Erythroblast (primary cell): ENCODE measurements at places on chromosomes 11 and 22.

DNA sequence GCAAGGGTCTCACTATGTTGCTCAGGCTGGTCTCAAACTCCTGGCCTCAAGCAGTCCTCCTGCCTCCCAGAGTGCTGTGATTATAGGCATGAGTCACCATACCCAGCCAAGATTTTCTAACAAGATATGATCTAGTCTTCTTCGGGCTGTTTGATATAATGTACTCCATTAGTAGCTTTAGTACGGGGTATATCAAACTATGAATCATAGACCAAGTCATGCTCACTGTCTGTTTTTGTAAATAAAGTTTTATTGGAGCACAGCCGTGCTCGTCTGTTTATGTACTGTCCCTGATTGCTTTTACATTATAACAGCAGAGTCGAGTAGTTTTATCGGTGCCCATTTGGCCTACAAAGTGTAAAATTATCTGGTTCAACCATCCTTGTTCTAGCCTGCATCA lies 43.9 kb upstream of the GRIK4 start:
- no peak for DNase-seq

DNA sequence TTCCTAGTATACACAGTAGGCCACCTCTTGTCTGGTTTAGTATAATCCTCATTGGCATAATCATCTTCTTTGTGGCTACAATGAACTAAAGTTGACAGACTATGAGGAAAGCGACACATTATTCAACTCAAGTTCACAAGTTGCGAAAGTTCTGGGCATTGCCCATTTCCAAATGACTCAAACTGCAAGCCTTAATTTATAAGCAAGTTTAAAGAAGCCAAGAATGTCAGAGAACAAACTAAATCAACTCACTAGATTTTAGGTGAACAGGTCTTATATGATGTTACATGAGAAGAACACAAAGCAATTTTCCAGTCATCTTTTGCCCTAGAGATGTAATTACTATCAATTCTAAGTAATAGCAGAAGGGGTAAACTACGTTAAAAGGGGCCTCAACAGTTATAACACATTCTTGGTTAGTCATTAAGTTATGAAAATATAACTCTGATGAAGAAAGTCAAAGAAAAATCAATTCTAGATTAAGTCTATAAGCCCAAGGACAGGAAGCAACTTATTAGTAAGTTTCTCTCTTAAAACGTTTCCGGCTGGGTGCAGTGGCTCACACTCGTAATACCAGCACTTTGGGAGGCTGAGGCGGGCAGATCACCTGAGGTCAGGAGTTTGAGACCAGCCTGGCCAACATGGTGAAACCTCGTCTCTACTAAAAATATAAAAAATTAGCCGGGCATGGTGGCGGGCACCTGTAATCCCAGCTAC lies 21.5 kb downstream of the PICALM start:
- DNase-seq, result no peak

DNA sequence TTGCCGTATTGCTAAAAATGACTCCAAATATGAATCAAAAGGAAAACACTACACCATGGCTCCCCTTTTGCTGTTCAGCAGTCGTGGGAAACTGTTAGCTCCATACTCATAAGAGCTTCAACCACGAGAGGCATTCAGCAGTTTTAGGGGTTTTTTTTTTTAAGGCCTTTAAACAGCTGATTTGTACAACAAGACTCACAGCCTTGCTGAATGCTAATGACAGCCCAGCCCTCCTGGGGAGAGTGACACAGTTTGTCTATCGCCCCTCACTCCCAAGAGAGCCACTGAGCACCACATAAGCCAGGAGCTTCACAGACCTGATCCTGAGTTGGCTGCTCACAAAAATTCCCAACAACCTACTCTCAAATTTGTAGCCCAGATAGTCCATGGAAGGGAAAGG lies 32.4 kb downstream of the GALNT18 start:
- no peak for DNase-seq

DNA sequence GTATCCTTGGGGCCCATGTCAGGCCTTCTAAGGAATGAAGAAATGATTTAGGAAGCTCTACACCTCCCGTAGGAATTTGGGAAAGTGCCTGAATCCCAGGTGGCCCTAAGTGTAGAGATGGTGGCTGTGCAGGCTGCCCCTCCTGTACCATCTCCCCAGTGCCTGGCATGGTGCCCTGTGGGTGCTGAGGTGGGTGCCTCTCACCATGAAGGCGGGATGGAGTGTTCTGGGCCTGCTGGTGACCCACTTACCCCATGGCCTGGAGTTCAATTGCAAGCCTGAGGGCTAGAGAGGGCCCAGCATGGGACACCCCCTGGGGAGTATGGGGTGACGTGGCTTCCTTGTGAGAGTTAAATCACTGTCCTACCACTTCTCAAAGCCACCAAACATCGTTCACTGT lies 19.8 kb downstream of the SAMM50 start:
- no peak for DNase-seq

DNA sequence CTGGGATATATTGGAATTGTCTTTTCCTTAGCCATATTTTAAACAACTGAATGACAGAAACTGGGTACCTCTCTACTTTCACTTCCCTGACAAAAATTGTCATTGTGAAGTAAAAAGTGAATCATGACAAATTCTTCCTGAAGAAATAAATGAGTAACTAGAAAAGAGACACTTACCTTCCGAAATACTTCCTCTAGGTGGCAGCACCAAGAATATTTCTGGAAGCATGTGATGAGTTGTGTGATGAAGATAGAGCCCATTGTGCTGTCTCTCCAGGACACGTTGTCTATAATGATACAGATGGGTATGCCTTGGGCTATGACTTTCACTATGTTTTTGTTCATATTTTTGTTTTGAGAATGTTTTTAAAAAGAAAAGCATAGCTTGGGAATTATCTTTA lies 21.5 kb downstream of the CASP4 start:
- DNase-seq, result peak; percentile 11

DNA sequence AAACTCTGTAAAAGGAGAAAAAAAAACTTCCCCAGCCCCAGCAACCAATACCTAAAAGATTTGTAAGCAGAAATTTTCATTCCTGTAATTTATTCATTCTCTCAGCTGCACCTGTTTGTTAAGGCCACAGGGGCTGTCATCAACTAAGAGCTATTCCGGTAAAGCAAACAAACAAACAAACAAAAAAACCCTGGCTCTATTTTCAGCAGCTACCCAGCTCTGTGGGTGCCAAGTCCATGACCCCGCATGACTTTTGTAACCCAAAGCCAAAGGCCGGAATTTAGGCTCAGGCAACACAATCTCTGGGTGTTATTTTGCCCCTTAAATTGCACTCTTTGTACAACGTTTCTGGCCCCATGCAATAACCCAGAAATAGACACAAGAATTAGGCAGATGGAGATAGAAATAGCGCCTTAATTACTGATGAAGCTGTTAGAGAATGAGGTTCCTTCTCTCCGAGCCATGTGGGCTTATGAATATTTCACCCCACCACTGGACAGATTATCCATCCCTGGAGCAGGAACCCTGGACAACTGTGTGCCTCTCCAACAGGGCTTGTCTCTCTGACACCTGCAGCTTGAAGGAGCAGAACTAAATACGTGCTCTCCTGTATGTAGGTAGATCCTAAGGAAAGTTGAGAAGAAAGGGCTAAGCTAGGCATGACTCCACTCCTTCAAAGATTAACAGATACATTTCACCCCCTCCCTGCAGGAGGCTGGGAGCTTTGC lies 29.4 kb downstream of the APOL6 start:
- no peak for DNase-seq

GRCh38 chr11:90349731-90350130 lies 126.9 kb upstream of the CHORDC1 start:
- DNase-seq, result no peak
